ENCODE measurements at places on chromosomes 11 and 22. TPM values are rescaled to one million over a fixed set of nuclear protein-coding genes. Genes with fewer than 3 reads are reported as not detected.

The KIRREL3 gene
- total RNA-seq: 1.3 TPM

The MIOX gene
- not detected for total RNA-seq

The TMEM86A gene
- total RNA-seq: 3.3 TPM

The RAB36 gene
- 1.2 TPM for total RNA-seq

The CAPN5 gene
- total RNA-seq: 219 TPM

Data from left colon (tissue), 2 donors.